ENCODE measurements at places on chromosomes 1 and 21. TPM values are rescaled to one million over a fixed set of nuclear protein-coding genes. Genes with fewer than 3 reads are reported as not detected.

Gene SLC44A5
- total RNA-seq = 0.66 TPM

Gene PGBD5
- total RNA-seq = 3.7 TPM

Gene OR6N1
- total RNA-seq = not detected

Gene LCE1B
- not detected for total RNA-seq

GRCh38 chr1:198295225-198295624, 138.4 kb downstream of the NEK7 start:
- DNase-seq = no peak
- H3K36me3 ChIP-seq = no peaks in the 10 kb centered on the region
- H3K4me1 ChIP-seq = peaks cover 2% of the 10 kb centered on the region
- no peak overlapping the region for H3K27ac ChIP-seq
- no peaks in the 10 kb centered on the region for H3K27me3 ChIP-seq

DNA sequence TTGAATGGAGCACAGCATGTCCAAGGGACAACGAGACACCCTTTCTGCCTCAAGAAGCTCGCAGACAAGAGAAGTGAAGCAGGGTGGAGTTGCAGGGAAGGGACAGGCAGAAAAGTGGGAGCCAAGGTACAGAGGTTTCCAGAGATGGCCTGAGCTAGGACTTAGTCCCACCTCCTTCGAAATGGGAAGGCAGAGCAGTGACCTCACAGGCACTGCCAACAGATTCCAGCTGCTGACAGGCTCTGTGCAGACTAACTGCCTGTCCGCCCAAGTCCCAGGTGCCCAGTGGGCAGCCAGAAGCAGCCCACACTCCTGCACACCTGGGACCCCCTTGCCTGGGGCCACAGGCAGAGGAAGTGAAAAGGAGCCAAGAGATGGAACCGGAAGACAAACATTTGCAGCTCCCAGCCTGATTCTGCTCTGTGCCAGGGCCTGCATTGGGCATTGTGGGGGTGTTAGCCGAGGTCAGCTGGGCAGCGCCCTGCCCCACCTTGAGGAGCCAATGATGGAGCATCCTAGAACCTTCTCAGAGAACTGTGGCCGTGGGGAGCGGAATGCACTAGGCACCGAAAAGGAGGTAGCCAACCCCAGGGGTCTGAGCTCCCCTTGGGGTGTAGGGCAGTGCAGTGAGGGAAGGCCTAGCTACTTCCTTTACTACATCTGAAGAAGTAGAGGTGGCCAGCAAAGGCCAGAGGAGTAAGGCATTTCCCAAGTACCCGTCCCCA, 27.5 kb upstream of the RSPO1 start:
- H3K4me3 ChIP-seq = no peak overlapping the region
- no peaks in the 10 kb centered on the region for H3K4me1 ChIP-seq
- no peaks in the 10 kb centered on the region for H3K27me3 ChIP-seq
- H3K27ac ChIP-seq = no peak overlapping the region
- no peaks in the 10 kb centered on the region for H3K36me3 ChIP-seq

GRCh38 chr1:86380257-86380861, 15.8 kb downstream of the ODF2L start:
- H3K27me3 ChIP-seq = no peaks in the 10 kb centered on the region
- no peak for DNase-seq
- no peak overlapping the region for H3K27ac ChIP-seq
- no peaks in the 10 kb centered on the region for H3K36me3 ChIP-seq

DNA sequence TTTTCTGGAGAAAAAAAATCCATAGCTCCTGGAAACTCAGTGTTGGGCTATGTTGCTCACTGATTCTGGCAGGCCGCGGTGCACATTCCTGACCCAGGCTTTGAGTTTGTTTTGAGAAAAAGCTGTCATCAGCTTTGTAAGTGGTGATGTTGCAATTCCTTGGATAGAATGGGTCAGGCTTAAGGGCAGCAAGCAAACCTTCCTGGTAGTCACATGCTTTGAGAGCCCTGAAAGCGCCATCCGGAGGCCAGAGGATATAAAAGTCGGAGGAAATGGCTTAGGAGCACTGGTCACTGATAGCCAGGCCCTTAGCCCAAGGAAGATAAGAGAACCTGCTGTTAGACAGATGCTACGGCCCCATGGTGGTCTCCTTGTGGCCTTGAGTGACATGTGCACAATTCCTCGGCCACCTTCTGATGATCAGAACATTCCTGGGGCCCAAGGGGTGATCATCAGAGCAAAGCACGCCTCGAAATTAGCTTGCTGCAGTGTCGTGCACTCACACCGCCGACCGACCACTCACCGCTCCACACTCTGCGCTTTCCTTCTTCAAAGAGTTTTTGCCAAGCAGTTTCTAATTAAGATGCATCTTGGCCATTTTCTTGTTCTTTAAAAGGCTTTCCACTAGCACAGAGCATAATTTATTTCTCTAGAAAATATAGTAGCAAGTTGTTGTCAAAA, 78.6 kb downstream of the MAN1C1 start:
- H3K36me3 ChIP-seq = no peaks in the 10 kb centered on the region
- H3K4me3 ChIP-seq = no peak overlapping the region
- no peaks in the 10 kb centered on the region for H3K27me3 ChIP-seq
- no peak for DNase-seq

GRCh38 chr21:17775431-17776126, 43.6 kb downstream of the C21orf91 start:
- H3K27ac ChIP-seq = no peak overlapping the region
- DNase-seq = no peak
- no peaks in the 10 kb centered on the region for H3K27me3 ChIP-seq

GRCh38 chr1:191669629-191670028, 488.6 kb upstream of the RGS18 start:
- H3K4me1 ChIP-seq = no peaks in the 10 kb centered on the region
- H3K27me3 ChIP-seq = no peaks in the 10 kb centered on the region
- no peak overlapping the region for H3K4me3 ChIP-seq
- DNase-seq = no peak

DNA sequence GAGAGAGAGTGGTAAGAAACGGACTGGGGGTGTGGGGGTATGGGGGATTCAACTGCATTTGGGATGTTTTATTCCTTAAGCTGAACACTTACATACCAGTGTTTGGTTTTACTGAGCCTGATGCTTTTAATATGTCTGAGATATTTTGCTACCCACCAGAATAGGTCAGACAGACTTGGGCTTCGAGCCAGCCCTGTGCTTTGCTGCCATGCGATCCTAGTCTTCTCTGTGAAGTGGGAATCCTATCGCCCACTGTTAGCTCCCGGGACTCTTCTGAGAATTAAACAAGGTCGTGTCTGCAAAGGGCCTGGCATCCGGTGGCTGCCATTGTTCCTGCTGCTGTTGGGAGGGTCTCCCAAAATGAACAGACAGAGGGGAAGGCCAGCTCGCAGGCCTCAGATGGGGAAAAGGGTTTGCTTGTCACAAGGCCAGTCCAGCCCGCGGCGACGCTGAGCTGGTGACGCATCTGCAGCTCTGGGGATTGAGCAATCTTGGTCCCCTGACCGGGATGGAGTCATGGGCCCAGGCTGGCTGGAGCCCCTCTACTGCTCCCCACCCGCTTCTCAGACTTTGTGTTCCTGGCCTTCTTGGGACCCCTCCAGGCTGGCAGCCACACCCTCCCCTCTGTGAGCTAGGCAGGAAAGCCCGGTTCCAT, 26.9 kb upstream of the ECE1 start:
- no peaks in the 10 kb centered on the region for H3K36me3 ChIP-seq
- no peaks in the 10 kb centered on the region for H3K4me1 ChIP-seq
- no peaks in the 10 kb centered on the region for H3K27me3 ChIP-seq
- H3K4me3 ChIP-seq = no peak overlapping the region

GRCh38 chr1:155128755-155129473, 1.2 kb downstream of the EFNA1 start:
- peak overlapping the region; percentile 96 for H3K4me3 ChIP-seq
- H3K4me1 ChIP-seq = no peaks in the 10 kb centered on the region
- H3K27me3 ChIP-seq = no peaks in the 10 kb centered on the region
- DNase-seq = peak; percentile 41

DNA sequence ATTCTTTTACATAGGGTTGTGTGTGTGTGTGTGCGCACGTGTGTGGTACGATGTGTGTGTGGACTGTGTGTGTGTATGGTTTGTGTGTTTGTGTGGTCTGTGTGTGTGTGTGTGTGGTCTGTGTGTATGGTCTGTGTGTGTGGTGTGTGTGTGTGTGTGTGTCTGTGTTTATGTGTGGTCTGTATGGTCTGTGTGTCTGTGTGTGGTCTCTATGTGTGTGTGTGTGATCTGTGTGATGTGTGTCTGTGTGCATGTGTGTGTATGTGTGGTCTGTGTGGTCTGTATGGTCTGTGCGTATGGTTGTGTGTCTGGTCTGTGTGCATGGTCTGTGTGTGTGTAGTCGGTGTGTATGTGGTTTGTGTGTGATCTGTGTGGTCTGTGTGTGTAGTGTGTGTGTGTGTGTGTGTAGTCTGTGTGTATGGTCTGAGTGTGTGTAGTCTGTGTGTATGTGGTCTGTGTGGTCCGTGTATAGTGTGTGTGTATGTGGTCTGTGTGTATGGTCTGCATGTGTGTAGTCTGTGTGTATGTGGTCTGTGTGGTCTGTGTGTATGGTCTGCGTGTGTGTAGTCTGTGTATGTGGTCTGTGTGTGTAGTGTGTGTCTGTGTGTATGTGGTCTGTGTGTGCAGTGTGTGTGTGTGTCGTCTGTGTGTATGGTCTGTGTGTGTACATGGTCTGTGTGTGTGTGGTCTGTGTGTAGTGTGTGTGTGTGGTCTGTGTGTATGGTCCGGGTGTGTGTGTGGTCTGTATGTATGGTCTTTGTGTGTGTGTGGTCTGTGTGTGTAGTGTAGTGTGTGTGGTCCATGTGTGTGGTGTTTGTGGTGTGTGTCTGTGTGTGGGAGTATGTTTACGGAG, 46.8 kb downstream of the RHOU start:
- H3K27ac ChIP-seq = no peak overlapping the region
- H3K4me1 ChIP-seq = peaks cover 6% of the 10 kb centered on the region
- H3K27me3 ChIP-seq = no peaks in the 10 kb centered on the region
- no peak for DNase-seq
- no peaks in the 10 kb centered on the region for H3K36me3 ChIP-seq

DNA sequence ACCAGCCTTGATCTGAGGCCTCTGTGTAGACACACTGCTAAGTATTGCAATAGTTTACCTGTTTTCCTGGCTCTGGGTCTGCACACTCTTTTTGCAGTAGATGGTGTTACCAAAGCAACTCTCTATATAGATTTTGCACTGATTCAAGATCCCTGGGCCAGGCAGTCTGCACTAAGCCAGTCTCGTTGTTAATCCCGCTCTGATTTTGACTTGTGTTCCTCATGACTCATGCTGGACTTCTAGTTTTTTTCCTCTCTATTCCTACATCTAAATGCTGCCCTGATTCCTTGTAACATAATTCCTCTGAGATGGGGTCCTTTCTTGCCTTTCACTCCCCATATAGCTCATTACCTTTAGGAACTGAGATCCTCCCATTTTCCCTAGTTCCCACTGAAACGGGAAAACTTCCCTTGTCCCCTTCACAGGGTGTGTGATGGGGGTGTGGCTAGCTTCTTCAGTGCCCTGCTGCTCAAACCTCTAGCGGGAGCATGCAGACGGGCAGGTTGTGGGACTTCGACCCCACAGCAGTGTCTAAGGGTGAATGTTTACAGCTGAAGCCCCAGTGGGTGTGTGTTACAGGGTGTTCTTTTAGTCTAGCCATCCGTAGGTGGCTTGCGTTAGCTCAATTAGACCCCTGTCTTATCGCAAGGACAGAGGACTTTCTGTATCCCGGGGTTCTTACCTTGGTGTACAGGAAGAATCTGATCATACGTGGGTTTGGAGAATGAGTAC, 106.5 kb upstream of the RAB3GAP2 start:
- DNase-seq = no peak
- no peaks in the 10 kb centered on the region for H3K36me3 ChIP-seq
- H3K4me3 ChIP-seq = no peak overlapping the region
- H3K4me1 ChIP-seq = no peaks in the 10 kb centered on the region
- no peaks in the 10 kb centered on the region for H3K27me3 ChIP-seq

GRCh38 chr1:11054666-11055065, 5.2 kb downstream of the SRM start:
- no peak overlapping the region for H3K27ac ChIP-seq
- no peaks in the 10 kb centered on the region for H3K27me3 ChIP-seq
- H3K4me3 ChIP-seq = no peak overlapping the region
- no peak for DNase-seq

- H3K27ac ChIP-seq = no peak overlapping the region
- H3K4me3 ChIP-seq = no peak overlapping the region
- no peaks in the 10 kb centered on the region for H3K36me3 ChIP-seq
- H3K4me1 ChIP-seq = no peaks in the 10 kb centered on the region
- H3K27me3 ChIP-seq = no peaks in the 10 kb centered on the region
- DNase-seq = no peak
These were observed 321.5 kb upstream of the PTBP2 start for GRCh38 chr1:96400089-96400488.

Data from kidney (tissue), 22 donors.